Fibroblast of upper back skin (primary cell): ENCODE measurements at places on chromosomes 3 and 15.

GRCh38 chr15:39878406-39878785 is 41.7 kb downstream of the GPR176 start:
- DNase-seq = peak; percentile 65

GRCh38 chr3:65109966-65110500 is 422.2 kb upstream of the ADAMTS9 start:
- no peak for DNase-seq

- DNase-seq = no peak
These were observed 242.3 kb upstream of the ICE2 start for GRCh38 chr15:60721257-60721626.

- peak; percentile 19 for DNase-seq
These were observed 1.4 kb downstream of the EPHB1 start for GRCh38 chr3:134796281-134797056.

DNA sequence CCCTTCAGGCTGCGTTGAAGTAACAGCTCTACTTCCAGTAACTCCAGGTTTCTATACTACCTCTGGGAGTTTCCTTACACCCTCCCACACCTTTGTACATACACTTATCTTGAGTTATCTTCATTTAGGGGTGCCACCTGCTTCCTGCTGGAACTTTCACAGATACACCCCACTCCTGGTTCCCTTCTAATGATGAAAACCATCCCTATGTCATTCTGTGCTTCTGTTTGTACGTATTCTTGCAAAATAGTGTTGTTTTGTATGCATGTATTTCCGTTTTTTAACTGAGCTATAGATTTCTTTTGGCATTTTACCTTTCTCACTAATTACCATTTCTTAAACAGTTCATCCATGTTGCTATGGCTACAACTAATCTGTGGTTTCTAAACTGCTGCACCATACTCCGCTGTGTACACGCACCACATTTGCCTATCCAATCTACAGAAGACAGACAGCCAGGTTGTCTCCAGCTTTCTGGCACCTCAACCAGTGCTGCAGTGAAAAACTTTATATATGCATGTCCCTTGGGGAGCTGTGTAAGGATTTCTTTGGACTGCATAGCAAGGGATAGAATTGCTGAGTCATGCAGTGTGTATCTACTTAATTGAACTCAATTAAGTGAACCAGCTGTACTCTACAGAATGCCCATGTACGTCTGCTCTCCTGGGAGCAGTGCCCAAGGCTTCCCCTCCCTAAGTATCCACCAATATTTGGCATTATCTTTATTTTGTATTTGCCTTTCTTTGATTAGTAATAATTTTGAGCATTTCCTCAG is 61.4 kb upstream of the ST8SIA2 start:
- DNase-seq = no peak

GRCh38 chr15:90035840-90036230 is 34.7 kb downstream of the ZNF710 start:
- DNase-seq = no peak

- no peak for DNase-seq
These were observed 45.9 kb upstream of the SEC61A1 start for GRCh38 chr3:128006061-128007032.

- DNase-seq = no peak
These were observed 52.3 kb downstream of the ATP1B3 start for GRCh38 chr3:141928631-141929270.

DNA sequence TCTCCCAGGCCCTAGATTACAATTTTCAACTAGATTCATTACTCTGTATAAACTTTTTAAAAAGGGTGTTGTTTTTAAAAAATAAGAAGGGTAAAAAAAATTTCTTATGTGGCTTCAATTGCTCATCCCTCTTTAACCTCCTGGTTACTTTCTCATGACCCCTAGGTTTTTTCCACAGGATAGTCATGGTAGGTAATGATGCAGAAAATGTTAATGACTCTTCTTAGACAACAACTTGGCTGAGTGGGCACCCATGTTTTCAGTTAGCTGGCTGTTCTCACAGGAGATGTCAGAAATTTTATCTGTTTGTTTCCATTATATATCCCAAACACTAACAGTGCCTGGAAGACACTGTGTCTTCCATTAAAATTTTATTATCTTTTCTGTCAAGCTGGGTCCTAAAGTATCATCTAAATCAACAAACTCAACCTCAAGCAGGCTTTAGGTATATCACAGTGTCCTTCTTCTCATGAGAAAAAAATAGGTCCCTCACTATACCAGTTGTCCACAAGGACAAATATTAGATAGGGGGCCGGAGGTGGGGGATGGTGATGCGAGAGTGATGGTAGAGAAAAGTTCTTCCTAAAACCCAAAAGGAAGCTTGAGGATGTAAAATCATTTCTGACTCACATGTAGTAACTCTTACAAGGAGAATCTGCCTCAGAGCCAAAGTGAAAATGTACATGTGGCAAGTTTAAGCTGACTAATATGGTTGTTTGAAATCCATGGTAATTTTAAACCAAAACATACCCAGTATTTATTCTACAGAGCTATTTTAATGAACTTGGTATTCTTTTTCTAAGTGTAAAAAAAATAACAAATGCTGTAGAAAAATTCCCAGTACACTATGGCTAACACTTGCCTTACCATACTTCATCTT is 43.3 kb downstream of the PLOD2 start:
- peak; percentile 86 for DNase-seq

GRCh38 chr3:129224984-129225393 is 24.4 kb upstream of the COPG1 start:
- DNase-seq = no peak

DNA sequence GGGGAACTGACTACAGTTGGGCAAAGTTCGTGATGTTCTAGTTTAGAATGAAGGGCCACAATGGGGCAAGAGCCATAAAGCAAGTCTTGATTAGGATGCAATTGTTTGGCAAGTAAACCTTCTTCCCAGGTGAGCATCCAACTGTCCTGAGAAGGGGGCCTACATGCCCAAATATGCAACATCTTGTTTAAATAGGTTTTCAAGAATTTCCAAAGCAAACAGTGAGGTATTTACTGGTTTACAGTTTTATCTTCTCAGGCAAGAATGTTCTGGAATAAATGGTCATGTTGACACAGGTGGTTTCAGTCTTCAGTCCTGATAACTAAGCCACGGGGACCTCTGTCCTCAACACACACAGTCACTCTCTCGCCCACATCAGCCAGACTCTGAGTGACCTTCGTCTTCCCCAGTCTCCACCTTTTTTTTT is 90.3 kb upstream of the FAM174B start:
- DNase-seq = no peak

- peak; percentile 31 for DNase-seq
These were observed 241.7 kb downstream of the FEZF2 start for GRCh38 chr3:62131620-62132019.

GRCh38 chr3:95002438-95003046 is 939.7 kb downstream of the NSUN3 start:
- DNase-seq = peak; percentile 0

- DNase-seq = no peak
These were observed 6.3 kb downstream of the RBSN start for GRCh38 chr3:15092686-15093085.

- no peak for DNase-seq
These were observed 25.8 kb upstream of the PRTG start for GRCh38 chr15:55768670-55769185.

- DNase-seq = no peak
These were observed 123.7 kb upstream of the HACD2 start for GRCh38 chr3:123708531-123708930.

DNA sequence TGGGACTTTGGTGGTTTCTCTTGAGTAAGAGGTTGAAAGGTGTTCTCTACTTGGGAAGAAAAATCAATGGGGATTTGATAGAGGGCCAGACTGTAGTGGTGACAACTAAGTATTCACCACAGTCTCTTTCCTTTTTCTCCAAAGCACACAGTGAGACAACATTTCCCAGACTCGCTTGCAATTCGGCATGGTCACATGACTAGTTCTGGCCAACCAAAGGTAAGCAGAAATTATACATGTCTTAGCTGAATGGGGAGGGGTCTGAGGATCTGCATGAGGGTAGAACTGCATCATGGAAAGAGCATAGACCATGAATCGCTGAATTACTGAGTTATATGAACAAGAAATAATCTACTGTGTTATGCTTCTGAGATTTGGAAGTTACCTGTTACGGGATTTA is 144.5 kb upstream of the MYRIP start:
- DNase-seq = no peak

GRCh38 chr3:69738315-69738714 is 949 bp upstream of the MITF start:
- no peak for DNase-seq

- DNase-seq = no peak
These were observed 82.9 kb upstream of the THBS1 start for GRCh38 chr15:39497759-39498565.

GRCh38 chr3:4981665-4982494 is 2.6 kb downstream of the BHLHE40 start:
- peak; percentile 77 for DNase-seq

DNA sequence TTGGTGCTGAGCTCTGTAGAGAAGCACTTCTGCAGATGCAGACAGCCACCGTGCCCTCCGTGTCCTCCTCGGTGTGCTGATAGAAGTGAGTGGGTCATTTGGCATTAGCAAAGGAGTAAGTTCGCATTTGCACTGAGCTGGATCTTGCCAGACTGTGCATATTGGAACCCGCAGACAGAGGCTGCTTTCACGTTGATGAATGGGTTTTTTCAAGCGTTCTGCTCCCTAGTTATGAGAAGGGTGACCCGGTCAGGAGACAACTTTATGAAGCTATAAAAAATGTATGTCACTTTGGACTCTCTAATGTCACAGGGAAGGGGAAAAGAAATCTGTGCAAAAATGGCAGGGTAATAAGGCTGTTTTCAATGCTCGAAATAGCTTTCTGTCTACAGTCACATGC is 739.4 kb downstream of the MCTP2 start:
- no peak for DNase-seq

DNA sequence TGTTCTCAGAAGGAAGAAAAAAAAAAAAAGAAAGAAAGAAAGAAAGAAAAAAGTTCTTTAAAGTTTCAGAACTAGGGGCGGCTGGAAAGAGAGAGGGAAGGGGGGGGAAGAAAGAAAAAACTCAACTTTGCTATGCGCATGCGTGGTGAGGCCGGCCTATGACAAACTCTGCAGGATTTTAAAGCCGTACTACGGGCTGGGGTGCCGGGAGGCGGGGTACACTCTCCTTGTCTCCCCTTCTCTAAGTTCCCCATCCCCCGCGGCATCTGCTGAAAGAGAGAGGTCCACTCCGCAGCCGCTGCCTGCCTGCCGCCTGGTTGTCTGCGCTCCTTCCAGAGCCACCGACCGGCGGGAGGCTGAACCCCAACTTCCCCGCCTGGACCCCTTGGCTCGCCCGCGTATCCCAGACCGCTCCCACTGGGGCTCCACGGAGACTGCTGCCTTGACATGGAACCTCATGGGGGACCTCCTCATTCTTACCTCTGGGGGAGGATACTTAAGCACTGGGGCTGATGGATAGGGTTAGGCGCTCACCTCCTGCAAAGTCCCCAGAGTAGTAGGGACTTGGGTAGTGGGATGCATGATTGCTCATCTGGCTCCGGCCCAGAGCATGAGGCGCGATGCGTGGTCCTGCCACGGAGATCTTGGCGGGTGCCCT is 1.4 kb upstream of the WNT5A start:
- DNase-seq = peak; percentile 92

DNA sequence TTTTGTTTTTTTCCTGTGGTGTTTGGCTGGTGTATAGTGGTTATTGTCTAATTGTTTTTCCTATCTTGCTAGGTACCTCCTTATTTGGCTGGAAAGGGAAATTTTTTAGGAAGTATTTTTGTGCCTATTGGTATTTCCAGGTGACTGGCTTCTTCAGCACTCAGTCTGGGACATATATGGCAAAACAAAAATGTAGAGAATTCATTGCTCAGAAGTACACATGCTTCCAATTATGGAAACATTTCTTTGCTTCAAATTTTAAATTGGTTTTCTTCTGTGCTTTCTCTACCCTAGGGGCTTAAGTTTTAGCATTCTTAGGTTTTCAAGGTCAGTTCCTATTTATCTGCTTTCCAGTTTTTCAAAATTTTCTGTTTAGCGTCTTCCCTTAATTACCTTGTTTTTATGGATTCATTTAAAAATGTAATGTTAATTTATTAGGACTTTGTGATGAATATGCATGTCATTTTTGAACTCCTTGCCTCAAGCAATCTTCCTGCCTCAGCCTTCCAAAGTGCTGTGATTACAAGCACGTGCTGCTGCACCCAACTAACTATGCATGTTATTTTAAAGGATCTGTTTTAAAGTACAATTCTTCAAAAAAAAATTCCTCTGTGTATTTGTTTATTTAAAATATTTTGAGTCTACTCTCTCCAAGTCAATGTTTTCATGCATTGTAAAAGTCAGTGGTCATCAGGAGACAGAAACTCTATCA is 231.9 kb upstream of the DPPA4 start:
- DNase-seq = peak; percentile 9

GRCh38 chr3:173826901-173827609 is 429.5 kb downstream of the NLGN1 start:
- peak; percentile 62 for DNase-seq
